Stimulated activated CD4-positive, alpha-beta T cell treated with anti-CD3 and anti-CD28 coated beads, Interleukin-12 subunit alpha, Interleukin-12 subunit beta, amount 100 ng/mL, for 48 hours (primary cell): ENCODE measurements at places on chromosomes 5 and 9.
A peak's percentile ranks its signal among the peaks of the same experiment; 100 is the strongest.

- no peak for DNase-seq
These were observed 3.7 kb upstream of the DNAJC25 start for GRCh38 chr9:111627260-111627963.

GRCh38 chr9:98127226-98127625, 8.2 kb upstream of the TRIM14 start:
- no peak for DNase-seq

- DNase-seq, result no peak
These were observed 543.8 kb downstream of the CSNK1G3 start for GRCh38 chr5:124055751-124056150.

DNA sequence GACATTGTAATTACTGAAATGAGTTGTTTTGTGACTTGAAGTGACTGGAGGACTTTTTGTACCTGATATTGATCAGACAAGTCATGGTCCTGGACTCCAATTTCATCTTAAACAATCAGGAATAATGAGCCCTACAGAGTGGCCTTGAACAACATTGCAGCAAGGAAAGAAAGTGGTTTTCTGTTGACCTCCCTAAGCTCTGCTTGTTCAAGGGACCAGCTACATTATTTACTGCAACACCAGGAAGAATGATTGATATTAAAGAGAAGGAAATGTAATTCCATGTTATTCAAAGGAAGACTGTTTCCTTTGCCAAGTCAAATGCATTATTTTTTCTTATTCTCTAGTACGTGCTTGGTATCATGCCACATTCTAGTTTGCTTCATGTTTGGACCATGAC, 22.6 kb downstream of the ENTREP1 start:
- no peak for DNase-seq

- DNase-seq, result no peak
These were observed 13.7 kb downstream of the BARX1 start for GRCh38 chr9:93941493-93941892.

DNA sequence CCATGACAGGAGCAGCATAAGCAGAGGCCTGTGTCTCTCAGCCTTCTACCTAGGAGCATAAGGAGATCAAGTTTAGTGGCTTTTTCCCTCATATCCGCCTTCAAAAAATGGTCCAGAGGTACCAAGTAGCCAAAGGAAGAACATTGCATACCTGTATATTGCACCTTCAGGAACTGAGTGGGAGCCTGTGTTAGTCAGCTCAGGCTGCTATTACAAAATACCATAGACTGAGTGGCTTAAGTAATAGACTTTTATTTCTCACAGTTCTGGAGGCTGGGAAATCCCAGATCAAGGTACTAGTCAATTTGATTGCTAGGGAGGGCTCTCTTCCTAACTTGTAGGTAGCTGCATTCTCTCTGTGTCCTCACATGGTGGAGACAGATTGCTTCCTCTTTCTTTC, 597.4 kb upstream of the PTGER4 start:
- DNase-seq, result no peak

- no peak for DNase-seq
These were observed 109.3 kb upstream of the HAND1 start for GRCh38 chr5:154587123-154588026.

DNA sequence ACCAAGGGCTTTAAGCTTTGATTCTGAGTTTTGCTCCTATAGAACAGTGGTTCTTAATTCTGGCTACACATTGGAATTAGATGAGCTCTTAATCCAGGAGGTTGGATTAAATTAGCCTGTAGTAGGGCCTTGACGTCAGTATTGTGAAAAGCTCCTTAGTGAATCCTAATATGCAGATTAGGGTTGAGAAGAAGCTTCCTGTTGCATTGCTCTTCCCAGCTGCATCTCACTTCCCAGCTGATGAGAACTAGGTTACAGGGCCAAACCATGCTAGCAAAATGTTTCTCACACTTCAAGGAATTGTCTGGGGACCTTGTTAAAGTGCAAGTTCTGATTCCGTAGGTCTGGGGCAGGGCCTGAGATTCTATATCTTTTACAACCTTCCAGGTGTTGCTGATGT, 300.0 kb downstream of the ZSWIM6 start:
- no peak for DNase-seq

- DNase-seq, result no peak
These were observed 29.9 kb downstream of the SKP2 start for GRCh38 chr5:36181774-36182173.

- peak; percentile 12 for DNase-seq
These were observed 19.5 kb downstream of the FAM163B start for GRCh38 chr9:133589454-133590227.

DNA sequence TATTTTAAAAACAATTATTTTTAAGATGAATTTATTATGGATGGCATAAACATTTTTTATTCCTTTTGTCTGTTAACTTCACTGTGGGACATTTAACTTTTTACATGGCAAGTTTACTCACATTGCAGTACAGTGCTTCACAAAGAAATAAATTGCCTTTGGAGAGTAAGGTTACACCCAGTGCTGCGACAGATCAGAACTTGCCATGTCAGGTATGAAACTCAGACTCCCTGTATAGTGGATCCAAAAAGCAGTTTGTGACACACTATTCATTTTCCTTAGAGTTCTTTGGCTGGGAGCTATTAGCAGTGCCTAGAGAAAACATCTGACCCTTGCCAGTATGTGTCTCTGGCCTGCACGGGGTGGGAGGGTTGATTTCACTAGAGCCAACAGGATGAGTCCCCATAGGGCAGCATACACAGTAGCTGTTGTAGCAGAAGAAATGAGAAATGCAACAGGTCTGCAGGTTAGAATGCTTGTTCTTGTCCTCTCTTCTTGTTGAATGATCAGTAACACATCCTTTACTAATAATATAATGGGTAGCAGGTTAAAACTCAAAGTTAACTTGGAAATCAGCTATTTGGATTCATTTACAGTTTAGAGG, 42.9 kb downstream of the STARD4 start:
- no peak for DNase-seq

DNA sequence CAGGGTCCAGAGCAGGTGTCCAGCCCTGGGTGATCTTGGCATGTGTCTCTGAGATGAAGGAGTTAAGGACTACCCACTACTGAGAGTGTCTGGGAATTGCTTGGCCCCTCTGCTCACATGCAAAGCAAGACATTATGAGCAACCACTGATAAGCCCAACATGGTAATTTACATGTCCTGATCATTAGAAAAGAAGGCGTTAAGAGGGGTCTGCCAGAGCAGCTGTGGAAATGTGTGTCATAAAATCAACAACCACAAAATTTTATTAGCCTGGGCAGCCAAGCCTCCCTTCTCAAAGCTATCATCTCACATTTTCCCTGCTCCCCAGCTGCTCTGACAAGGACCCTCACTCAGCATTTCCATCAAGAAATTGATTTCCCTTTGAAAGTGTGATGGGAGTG, 351.0 kb downstream of the SPOCK1 start:
- no peak for DNase-seq

DNA sequence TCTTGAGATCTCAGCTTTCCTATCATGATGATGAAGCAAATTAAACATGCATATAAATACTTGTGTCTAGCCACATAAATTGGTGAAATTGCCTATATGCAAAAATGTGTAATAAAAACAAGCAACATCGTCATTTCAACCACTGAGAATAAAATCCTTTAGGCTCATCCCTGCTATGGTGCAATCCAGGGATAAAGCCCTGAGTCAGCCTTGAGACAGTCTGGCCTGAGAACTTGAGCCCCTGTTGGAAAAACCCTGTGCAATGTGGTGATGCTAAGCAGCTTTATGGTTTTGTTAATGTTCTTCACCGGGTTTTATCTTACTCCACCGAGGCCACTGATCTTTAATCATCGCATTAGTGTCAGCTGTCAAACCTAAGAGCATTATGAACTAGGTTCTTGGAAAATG, 170.5 kb downstream of the DCP2 start:
- DNase-seq, result no peak

DNA sequence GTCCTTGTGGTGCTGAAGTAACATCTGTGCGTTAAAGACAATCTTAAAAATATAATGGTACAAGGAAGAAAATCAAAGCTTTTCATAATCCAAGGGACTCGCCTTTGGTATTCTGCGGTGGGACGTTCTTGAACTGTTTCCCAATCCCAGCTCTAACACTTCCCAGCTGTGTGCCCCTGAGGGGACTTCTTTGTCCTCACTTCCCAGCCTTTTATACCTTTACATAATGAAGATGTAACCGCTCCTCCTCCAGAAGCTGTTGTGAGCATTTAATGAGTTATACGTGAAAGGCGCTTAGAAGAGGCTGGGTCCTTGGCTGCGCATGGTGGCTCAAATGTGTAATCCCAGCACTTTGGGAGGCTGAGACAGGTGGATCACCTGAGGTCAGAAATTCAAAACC, 16.9 kb downstream of the STK10 start:
- no peak for DNase-seq

DNA sequence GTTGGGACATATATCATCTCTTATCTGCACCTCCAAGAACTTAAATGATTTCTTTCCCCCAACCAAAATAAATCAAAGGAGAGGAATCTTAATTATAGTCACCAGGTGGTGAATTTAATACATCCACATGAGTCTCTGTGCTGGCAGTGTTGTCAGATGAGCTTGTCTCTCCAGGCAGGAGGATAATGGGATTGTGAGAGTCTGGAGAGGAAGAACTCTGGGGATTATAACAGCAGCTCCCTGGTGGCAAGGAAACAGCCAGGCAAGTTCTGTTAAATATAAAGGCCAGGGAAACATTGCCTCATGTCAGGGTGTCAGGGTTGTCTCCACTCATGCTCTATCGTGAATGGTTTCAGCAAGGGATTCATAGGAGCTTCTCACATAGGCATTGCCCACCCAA, 80.8 kb downstream of the TLR4 start:
- no peak for DNase-seq

GRCh38 chr5:159902444-159903121, 13.7 kb upstream of the ADRA1B start:
- DNase-seq, result no peak

DNA sequence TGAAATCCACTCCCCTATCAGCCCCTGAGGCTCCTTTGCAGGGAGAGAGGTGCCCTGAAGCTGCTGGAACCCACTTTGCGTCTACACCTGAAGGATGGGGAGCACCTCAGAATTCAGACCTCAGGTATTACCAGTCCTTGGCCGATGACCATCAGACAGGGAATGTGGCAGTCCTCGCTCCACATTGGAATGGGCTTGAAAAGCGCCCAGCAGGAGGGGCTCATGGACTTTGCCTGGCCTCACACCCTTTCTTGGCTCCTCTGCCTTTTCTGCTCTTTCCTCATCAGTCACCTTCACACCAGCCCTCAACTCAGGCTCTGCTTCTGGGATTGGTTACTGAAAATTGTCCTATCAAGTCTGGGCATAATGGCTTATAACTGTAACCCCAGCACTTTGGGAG, 83.9 kb downstream of the BARX1 start:
- DNase-seq, result no peak

DNA sequence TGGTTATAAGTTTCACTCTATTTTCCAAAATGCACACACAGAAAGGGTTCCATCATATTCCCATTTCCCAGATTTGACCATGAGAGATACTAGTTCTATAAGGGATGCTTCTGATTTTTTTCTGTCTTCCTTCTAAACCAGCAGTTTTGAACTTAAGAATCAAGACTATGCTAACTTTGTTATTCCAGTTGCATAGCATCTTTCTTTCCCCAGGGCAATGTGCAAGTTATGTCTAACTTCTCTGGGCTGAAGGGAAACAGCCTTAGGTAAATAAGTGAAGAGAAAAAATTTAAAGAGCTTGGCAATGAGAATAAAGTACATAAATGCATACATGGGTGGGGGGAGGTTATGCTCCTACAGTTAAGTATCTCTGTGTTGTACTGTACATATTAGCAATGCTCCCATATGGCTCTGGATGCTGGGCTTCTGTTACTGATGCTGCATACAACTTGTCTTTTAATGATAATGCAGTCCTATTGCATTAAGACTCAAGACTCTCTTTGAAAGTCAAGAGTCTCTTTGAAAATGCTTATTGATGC, 125.8 kb upstream of the SLC12A2 start:
- DNase-seq, result no peak

DNA sequence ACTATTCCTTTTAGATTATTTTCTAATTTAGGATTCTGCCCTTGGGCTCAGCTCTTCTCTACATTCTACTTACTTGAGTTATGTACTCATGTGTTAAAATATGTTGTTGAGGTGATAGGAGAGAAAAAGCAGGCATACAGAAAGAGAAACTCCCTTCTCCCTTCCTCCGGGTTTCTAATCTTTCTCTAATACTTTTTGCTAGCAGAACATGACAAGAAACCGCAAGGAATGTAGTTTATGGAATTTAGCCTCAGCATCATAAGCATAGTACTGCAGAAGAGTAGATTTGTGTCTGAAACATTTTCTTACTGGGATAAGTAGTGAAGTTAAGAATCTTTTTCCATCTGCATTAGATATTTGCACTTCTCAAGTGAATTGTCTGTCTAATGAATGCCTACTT, 139.5 kb upstream of the CYLC2 start:
- DNase-seq, result no peak

GRCh38 chr9:134162926-134163370, 1.4 kb downstream of the RNU6ATAC start:
- no peak for DNase-seq

DNA sequence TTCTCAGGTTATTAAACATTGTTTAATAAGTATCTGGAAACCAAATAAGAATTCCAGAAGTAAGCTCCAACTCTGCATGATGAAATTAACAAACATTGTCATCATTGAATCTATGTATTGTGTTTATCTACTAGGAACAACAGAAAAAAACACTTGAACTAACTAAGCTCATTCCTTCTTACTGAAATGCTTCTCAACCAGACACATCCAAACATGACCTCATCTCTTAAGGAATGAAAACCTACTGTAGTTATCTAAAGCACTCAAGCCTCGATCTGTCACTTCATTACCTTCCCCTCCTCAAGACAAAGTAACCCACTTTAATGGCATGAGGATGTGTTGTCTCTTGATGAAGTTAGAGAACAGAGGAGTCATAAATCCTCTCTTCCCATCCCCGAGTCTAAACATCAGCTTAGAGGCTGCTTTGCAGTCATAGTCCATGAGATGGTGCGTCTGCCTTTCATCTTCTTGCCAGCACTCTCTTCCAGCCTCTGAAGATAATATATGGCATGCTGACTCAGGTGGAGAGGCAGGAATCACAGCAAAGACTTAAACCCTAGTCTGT, 86.5 kb downstream of the CEMIP2 start:
- no peak for DNase-seq

- no peak for DNase-seq
These were observed 174.3 kb upstream of the PIK3R1 start for GRCh38 chr5:68041293-68041692.

- no peak for DNase-seq
These were observed 14.7 kb downstream of the CRB2 start for GRCh38 chr9:123370526-123371227.

DNA sequence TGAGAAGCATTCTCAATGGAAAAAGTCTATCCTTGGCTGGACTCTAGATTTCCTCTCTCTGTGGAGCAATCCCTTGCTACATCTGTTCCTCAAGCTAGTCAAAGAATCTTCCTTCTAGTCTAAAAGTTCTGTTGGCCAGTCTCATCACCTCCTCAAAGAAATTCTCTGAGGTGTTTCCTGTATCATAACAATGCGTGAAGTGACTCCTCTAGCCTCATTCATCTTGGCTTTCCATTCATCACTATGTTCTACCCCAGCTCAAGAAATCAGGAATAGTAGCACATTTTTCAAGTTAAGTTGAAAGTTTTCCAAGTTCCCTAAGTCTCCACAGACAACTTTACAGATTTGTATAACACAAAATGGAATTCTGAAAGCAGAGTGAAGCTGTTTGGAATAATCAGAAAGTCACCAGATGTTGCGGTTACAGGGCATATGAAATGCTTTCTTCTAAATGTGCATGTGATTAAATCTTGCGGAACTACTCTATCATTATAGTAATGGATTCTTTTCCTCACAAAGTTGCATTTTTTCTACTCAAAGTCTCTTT, 176.6 kb upstream of the FREM1 start:
- no peak for DNase-seq
